Large intestine (tissue), 12 donors: ENCODE measurements at places on chromosomes 16 and 17. TPM values are rescaled to one million over a fixed set of nuclear protein-coding genes. Genes with fewer than 3 reads are reported as not detected.

Gene SRCAP
- 36.8 TPM for polyA plus RNA-seq

GRCh38 chr16:11280616-11281522 lies at the start of gene PRM1:
PRM1 (minus strand) TSS chr16:11281330; CDS start chr16:11281238, 92 bp downstream.
- DNase-seq, result no peak

- DNase-seq, result no peak
These were observed 80.3 kb upstream of the CES5A start for GRCh38 chr16:55955424-55955823.

GRCh38 chr16:57184887-57185445 lies 873 bp downstream of the PSME3IP1 start:
- DNase-seq, result peak; percentile 8

DNA sequence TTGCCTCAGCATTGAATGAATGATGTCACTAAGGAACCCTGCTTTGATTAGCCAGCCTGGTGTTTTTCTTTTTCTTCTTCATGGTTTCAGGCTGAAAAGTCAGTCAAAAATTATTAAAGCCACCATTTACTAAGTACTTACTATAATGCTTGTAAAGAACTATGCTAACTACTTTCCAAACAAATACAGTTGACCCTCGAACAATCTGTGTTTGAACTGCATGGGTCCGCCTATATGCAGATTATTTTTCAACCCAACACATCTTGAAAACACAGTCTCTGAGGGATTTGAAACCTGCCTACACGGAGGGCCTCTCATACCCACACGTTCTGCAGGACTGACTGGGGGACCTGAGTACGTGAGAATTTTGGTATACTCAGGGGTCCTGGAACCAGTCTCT lies 136.3 kb downstream of the PARN start:
- DNase-seq, result no peak

Gene IRX3
- 0.28 TPM for polyA plus RNA-seq

- peak; percentile 58 for DNase-seq
These were observed at the start of gene ST6GALNAC2 for GRCh38 chr17:76585649-76586593. ST6GALNAC2 (minus strand) TSS chr17:76585860; CDS start chr17:76585808, 52 bp downstream.

- DNase-seq, result no peak
These were observed 25.5 kb upstream of the METRNL start for GRCh38 chr17:83053739-83054451.

GRCh38 chr16:69348222-69348621 lies 3.4 kb downstream of the TMED6 start:
- DNase-seq, result no peak

GRCh38 chr16:57045694-57046381 lies 46.5 kb upstream of the CPNE2 start:
- DNase-seq, result peak; percentile 51

DNA sequence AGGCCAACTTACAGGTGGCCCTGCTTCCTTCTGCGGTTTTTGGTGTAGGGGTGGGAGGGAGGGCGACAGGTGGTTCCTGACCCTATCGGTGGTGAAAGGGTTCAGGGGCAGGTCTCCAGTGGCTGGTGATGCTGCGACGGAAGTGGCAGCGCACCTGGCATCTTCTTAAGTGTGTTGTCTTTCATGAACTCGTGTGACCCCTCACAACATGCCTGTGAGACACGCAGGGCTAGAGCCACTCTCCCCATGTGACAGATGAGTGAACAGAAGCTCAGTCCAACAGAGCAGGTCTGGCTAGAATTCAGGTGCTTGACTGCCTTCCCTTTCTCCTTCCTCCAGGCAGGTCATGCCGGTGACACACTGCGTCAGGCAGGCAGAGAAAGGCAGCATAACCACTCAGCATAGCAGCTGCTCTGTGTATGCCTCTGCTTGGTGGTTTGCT lies 8.0 kb downstream of the TNFAIP1 start:
- no peak for DNase-seq

GRCh38 chr16:54936201-54936978 lies 5.7 kb downstream of the IRX5 start:
- DNase-seq, result no peak

Gene SLC13A2
- 10.7 TPM for polyA plus RNA-seq

GRCh38 chr16:62135911-62136310 lies 99.7 kb upstream of the CDH8 start:
- no peak for DNase-seq

Gene CBX2
- 14.4 TPM for polyA plus RNA-seq

Gene ODAD4
- polyA plus RNA-seq, result 0.87 TPM

DNA sequence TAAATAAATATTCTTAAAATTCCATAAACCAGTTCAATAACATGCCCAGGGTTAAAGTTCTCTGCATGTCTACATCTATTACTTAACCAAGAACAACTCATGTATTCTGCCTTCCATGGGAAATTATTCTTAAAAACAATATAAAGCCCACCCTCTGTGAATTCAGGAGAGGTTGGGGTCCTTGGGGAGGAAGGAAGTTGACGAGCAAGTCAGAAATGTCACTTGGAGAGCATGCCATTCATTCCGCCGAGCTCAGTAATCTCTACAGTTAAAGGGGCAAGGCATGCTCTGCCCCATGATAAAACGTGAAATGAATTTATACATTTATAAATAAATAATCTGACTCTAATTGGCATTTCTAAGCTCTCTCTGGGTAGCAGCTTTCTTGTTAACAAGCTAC lies 405.1 kb downstream of the TOX3 start:
- DNase-seq, result no peak

Gene CCL8
- polyA plus RNA-seq, result 0.39 TPM

GRCh38 chr16:84062734-84063640 lies 20.4 kb upstream of the SLC38A8 start:
- DNase-seq, result peak; percentile 44

DNA sequence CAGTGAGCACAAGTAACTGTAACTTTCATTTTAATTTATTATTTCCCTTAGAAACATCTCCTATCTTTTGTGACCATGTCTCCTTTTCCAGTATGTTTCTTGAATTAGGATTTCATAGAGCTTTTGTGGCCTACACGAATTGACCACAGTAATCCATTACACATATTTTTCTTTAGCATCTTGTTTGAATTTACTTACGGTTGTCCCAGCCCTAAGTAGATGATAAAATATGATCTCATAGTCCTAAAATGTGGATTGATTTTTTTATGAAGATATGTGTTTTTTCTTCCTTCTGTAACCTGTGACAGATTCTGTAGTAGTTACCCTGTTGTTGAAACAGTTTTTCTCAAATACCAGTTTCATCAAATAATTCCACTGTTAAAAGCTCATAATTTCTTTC lies 61.5 kb downstream of the NF1 start:
- no peak for DNase-seq

DNA sequence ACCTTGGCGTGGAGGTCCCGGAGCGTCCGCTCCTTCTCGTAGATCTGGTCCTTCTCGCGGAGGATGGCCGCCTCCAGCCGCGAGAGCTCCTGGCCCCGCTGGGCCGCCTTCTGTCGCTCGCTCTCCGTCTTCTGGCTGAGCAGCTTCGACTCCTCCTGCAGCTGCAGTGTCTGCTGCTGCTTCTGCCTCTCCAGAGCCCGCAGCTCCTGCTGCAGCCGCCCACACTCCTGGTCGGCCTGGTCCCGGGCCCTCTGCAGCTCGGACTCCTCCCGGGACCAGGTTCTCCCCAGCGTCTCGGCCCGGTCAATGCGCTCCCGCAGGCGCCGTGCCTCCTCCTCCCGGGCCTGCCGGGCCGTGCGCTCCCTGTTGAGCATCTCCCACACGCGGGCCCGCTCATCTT lies 7.6 kb downstream of the CDK3 start:
- no peak for DNase-seq

Gene GGT6
- 2.7 TPM for polyA plus RNA-seq

DNA sequence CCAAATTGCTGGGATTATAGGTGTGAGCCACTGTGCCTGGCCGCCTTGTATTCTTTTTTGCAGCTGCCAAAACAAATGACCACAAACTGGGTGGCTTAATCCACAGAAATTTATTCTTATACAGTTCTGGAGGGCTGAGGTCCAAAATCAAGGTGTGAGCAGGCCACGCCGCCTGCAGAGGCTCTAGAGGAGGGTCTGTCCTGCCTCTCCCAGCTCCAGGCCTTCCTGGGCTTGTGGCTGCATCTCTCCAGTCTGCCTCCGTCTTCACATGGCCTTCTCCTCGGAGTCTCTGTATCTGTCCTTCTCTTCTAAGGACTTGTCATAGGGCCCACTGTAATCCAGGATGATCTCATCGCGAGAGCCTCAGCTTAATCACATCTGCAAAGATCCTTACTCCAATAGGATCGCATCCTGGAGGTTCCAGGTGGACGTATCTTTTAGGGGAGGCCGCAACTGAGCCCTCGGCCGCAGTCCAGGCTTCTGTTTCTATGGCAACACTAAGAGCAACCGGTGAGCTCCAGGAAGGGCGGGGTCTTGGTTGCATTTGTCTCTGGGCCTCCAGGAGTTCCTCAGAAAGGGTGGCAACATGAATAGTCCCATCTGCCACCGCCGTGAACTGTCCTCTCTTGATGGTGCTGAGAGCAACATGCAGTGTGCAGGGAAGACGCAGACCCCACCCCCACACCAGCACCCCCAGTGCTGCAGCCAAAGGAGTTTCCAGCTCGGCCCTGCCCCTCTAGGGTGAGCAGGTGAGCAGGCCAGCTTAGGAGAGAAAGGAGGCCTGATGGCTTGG lies 29.5 kb upstream of the CREBBP start:
- DNase-seq, result no peak

Gene KRT40
- polyA plus RNA-seq, result 0.07 TPM

- DNase-seq, result no peak
These were observed 492 bp downstream of the ERAL1 start for GRCh38 chr17:28855336-28855679.

DNA sequence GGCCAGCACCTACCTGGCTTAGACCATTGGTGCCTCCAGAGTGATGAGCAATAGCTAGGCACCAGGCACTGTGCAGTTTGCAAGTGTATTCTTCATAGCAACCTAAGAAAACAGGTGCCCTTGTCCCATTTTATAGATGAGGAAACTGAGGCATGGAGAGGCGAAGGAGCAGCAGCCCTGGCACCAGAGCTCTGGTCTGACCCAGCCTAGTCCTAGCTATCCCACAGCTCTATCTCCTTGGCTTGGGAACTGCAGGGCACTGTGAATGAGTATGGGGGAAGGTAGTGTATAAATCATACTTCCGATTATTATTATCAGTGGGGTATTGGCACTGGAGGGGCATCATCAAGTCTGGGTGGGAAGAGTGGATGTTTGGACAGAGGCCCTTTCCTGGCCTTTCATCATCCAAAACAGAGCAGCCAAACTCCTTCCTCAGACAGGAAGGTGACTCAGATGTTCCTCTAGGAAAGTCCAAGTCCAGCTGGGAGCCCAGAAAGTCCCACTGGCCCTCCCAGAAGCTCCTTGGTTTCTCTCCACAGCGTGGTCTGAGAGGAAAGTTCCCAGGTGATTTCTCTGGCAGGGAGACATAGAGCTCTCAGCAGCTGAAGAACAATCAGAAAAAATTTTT lies 32.0 kb upstream of the PLLP start:
- no peak for DNase-seq

DNA sequence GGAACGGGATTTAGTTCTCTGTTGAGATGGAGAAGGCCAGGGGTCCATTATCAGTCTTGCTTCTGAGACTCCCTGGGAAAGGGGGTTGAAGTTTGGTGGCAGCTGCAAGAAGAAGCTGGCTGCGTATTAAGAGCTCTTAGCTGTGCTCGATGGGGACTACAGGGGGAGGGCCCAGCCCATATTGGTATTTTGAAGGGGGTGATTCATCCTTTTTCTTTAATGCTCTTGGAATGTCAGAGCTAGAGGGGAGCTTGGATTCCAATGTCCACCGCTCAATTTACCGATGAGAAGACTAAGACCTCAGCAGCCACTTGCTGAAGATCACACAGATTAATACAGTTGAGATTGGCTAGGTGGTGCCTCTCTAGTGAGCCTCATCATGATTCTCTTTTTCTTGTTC lies 5.0 kb downstream of the NOG start:
- no peak for DNase-seq

DNA sequence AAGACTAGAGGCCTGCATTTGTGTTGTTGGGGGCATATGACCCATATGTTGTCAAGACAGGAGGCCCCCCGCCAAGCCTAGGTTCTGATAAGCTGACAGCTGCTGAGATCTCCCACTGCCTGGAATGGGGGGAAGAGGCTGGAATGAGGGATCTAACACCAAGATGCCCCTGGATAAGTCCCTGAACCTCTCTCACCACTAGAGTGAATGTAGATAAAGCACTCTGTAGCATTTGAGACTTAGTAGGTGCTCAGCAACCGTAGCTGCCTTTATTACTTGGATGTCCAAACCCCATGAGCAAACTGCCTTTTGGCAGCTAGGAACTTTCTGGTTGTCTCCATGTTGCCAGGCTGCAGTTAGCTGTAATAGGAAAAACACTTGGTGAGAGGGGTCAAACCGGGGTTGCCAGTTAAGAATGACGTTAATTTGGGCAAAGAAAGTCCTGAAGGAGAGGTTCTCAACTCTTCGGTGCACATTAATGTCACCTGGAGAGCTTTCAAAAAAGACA lies 4.4 kb upstream of the RASL10B start:
- no peak for DNase-seq

- DNase-seq, result no peak
These were observed 3.3 kb downstream of the GALNS start for GRCh38 chr16:88853325-88853941.

Gene CMTM2
- polyA plus RNA-seq, result 0.25 TPM

Gene RUNDC3A
- 17.2 TPM for polyA plus RNA-seq

Gene FBXL19
- polyA plus RNA-seq, result 17.6 TPM

GRCh38 chr16:88208112-88208511 lies 174.6 kb upstream of the ZNF469 start:
- no peak for DNase-seq

DNA sequence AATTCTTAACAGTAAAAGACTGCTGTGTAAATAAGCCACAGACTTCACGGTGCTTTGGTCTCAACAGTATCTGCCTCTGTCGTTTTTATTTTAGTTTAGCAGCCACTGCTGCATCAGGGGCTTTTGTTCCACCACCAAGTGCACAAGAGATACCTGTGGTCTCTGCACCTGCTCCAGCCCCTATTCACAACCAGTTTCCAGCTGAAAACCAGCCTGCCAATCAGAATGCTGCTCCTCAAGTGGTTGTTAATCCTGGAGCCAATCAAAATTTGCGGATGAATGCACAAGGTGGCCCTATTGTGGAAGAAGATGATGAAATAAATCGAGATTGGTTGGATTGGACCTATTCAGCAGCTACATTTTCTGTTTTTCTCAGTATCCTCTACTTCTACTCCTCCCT lies 7.9 kb downstream of the HERPUD1 start:
- DNase-seq, result no peak

Gene HBM
- 11.9 TPM for polyA plus RNA-seq

Gene HES7
- polyA plus RNA-seq, result 0.16 TPM

Gene MT4
- polyA plus RNA-seq, result not detected

Gene NXPH3
- polyA plus RNA-seq, result 0.52 TPM

GRCh38 chr17:76438906-76439305 lies 14.0 kb downstream of the UBE2O start:
- DNase-seq, result no peak

GRCh38 chr17:28041844-28042656 lies 427 bp upstream of the NLK start:
- no peak for DNase-seq

GRCh38 chr16:13944816-13945215 lies 24.9 kb downstream of the ERCC4 start:
- DNase-seq, result no peak

DNA sequence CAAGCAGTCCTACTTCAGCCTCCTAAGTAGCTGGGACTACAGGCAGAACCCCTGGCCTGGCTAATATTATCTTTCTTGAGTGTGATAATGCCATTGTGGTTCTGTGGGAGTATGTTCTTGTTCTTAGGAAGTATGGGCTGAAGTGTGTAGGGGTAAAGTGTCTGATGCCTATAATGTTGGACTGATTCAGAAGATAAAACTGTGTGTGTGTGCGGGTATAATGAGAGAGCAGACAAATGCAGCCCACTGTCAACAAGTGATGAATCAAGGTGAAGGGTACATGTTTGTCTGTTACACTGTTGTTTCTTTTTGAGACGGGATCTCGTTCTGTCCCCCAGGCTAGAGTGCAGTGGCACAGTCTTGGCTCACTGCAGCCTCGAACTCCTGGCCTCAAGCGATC lies 127.5 kb downstream of the CLEC16A start:
- no peak for DNase-seq

Gene ALDH3A2
- 85.0 TPM for polyA plus RNA-seq

Gene TM4SF5
- polyA plus RNA-seq, result 44.0 TPM
